ENCODE measurements at places on chromosomes 2 and 18.
A peak's percentile ranks its signal among the peaks of the same experiment; 100 is the strongest.

DNA sequence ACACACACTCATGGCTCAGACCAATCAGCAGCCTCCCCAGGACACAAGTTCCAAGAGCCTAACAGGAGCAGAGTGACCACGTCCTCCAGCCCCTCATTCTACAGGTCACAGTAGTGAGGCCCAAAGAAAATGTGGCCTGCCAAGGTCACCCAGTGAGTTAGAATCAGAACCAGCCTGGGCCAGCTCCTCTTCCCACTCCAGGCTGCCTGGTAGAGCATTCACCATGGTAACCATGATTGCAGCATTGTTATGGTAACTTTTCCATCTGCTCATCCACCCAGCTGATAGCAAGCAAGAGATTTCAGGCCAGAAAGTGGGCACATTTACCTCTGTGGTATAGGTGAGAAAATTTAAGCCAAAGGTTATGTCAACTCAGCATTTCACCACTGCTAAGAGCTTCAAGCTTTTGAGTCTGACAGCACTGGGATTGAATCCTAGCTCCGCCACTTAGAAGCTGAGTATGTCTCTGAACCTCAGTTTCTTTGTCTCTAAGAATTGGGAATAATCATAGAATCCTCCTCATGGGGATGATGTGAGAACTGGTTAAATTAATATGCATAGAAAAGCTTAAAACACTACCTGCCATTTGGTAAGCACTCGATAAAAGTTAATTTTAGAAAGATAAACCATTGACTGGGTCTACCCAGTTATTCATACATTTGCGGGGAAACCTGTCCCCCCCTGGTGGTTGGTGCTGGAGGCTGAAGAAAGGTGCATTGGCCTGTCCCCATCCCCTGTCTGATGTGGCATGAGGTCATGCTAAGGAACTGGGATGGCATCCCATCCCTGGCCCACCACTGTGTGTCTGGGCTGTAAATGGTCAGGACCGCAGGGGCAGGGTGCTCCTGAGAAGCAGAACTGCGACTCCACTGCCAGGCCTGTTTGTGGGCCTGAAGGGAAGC is 181.5 kb downstream of the KLHL29 start:
- peak; percentile 54 for DNase-seq

DNA sequence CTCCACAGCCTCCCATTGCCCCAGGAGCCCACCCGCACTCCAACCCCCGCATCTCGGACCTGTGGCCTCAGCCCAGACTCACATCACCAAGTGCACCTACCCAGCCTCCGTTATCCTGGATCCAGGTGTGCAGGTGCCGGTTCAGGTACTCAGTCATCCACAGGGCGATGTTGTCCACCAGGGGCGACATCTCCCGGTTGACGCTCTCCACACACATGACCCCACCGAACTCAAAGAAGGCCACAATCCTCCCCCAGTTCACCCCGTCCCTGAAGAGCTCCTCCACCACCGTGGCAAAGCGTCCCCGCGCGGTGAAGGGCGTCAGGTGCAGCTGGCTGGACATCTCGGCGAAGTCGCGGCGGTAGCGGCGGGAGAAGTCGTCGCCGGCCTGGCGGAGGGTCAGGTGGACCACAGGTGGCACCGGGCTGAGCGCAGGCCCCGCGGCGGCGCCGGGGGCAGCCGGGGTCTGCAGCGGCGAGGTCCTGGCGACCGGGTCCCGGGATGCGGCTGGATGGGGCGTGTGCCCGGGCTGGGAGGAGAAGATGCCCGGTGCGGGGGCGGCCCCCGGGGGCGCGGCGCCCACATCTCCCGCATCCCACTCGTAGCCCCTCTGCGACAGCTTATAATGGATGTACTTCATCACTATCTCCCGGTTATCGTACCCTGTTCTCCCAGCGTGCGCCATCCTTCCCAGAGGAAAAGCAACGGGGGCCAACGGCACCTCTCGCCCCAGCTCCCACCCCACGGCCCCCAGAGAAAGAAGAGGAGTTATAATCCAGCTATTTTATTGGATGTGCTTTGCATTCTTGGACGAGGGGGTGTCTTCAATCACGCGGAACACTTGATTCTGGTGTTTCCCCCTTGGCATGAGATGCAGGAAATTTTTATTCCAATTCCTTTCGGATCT is 1.3 kb downstream of the BCL2 start:
- peak; percentile 33 for DNase-seq

GRCh38 chr2:39153312-39153711 is 32.5 kb upstream of the SOS1 start:
- DNase-seq = no peak

- peak; percentile 14 for DNase-seq
Measured at GRCh38 chr2:76506538-76506937, 795.8 kb upstream of the GCFC2 start.

DNA sequence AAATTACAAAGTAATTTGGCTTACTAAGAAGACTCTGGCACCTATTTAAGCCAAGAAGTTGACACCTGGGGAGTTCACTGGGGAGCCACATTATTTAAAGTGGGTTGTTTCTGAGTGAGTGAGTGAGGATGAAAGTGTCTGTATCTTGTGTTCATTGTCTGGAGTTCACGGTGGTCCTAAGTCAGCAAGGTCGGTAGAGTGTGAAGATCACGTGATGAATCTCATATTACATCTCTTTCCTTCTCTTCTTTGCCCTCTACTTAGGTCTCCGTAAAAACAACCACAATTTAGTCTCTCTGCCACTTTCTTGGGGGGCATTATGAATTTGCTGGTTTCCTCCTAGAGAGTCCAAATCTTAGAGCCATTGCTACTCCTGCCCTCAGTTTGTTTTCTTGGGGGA is 67.8 kb downstream of the DIS3L2 start:
- no peak for DNase-seq
